ENCODE measurements at places on chromosomes 12 and 14.

DNA sequence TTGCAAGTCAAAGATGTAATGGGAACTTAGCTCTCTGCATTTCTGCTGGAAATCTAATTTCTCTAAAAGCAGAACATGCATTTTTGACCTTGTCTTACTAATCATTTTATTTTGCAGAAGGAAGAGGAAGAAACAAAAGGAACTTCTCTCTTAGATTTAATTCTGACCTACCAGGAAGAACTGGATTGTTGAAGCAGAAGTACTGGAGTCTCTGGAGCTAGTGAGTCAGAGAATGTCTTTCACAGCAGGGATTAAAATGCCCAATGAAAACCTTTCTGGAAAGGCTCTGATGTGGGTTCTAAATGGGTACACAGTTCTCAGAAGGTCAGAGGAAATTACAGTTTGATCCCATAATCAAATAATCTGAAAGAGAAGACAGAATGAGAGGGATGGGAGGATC lies 70.8 kb upstream of the GNG2 start:
- DNase-seq = no peak

DNA sequence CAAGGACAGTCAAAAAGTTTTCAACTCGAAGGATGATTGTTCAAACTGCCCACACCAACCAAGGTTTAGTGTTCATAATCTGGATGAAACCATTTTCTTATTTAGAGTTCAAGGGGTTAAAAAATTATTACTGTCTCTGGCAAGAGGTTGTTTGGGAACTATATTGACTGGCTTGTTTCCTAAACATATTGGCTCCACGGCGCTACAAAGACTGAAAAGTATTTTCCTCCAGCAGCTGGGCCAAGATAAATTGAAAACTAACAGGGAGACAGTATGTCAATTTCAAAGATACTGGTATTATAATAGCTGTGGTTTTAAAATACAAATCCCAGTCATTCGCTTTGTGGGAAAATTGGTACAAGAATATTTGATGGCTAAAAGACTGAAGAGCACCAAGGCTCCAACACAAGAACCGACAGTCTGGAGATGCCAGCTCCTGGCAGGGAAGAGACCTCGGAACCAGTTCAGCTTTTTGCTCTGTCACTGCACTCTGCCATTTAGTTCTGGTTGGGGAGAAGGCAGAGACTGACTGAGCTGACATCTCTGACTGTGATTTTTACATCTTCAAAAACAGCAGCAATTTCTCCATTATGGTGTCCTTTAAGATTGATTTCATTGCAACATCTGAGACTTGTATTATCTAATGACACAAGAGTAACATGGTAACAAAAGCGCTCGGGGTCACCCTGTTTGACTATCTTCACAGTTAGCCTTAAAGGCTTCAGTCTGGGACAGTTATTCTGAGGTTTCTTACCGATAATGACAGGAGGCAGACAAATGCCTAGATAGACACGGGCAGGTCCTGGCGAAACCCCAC lies 62.0 kb downstream of the ST8SIA1 start:
- DNase-seq = no peak

- no peak for DNase-seq
Measured at GRCh38 chr12:39033782-39034181, 128.4 kb upstream of the CPNE8 start.

- DNase-seq = no peak
Measured at GRCh38 chr12:78210894-78211302, 380.2 kb downstream of the NAV3 start.

DNA sequence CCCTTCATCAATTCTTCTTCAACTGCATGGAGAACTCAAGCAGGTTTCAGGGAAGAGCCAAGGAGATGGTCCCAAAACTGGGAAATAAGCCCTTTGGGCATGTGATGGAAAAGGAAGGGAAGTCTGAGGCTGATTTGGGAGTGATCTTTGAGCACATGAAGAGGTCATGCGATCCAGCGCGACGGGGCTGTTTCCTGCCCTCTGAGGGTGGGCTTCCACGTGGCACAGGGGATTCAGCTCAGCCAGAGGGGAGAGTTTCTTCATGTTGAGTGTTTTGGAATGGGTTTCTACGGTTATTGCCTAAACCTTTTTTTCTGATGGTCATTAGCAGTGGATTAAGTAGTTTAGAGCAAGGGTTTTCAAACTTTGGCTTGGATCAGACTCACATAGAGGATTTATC lies 30.2 kb downstream of the GPR68 start:
- DNase-seq = no peak

DNA sequence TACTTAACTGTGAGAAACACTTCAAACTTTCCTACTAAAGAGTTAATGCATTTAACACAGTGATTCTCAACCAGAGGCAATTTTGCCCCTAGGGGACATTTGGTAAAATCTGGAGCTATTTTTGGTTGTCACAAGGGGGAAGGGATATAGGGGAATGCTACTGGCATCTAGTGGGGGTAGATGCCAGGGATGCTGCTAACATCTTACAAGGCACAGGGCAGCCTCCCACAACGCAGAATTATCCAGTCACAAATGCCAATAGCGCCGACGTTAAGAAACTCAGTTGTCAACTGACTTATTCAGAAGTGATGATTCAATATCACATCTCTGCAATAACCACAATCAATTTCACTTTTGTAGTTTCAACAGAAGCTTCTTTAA lies 2.0 kb downstream of the EEA1 start:
- no peak for DNase-seq

GRCh38 chr14:53534841-53535240 lies 381.7 kb upstream of the DDHD1 start:
- DNase-seq = no peak

GRCh38 chr12:1720494-1720893 lies 29.6 kb downstream of the ADIPOR2 start:
- DNase-seq = no peak

- DNase-seq = no peak
Measured at GRCh38 chr14:58878439-58879139, 240.8 kb downstream of the DACT1 start.

- DNase-seq = no peak
Measured at GRCh38 chr12:50003595-50003994, 21.7 kb downstream of the RACGAP1 start.

DNA sequence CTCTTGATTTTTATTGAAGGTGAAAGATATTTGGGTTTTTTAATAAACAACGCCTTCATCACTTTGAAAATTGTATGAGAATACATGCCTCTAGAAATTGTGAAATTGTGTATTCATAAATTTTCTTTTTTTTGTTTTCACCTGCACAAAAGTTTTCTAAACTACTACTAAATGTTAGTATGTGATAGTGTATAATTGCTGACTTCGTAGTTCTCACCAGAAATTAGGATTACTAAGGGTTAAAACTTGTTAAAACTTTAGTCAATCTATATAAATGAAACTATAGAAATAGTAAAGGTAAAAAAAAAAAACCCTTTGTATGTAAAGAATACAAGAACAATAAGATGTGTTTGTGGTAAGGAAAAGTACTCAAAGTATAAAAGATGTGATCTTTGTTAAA lies 496.5 kb upstream of the ATP2B1 start:
- DNase-seq = no peak

DNA sequence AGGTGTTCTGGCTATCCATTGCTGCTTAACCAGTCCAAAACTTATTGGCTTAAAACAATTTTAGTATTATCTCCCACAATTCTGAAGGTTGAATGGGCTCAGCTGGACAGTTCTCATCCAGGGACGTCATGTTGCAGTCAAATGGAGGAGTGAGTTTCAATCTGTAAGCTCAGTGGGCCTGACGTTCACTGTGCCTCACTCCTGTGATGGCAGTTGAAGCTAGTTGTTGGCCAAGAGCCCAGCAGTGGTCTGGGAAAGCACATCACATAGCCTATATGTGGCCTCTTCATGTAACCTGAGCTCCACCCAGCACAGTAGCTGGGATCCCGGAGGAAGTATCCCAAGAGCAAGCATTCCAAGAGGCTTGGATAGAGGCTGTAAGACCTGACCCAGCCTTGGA lies 40.6 kb upstream of the CDKN3 start:
- no peak for DNase-seq

GRCh38 chr12:11959117-11959823 lies 111.5 kb upstream of the BCL2L14 start:
- no peak for DNase-seq

DNA sequence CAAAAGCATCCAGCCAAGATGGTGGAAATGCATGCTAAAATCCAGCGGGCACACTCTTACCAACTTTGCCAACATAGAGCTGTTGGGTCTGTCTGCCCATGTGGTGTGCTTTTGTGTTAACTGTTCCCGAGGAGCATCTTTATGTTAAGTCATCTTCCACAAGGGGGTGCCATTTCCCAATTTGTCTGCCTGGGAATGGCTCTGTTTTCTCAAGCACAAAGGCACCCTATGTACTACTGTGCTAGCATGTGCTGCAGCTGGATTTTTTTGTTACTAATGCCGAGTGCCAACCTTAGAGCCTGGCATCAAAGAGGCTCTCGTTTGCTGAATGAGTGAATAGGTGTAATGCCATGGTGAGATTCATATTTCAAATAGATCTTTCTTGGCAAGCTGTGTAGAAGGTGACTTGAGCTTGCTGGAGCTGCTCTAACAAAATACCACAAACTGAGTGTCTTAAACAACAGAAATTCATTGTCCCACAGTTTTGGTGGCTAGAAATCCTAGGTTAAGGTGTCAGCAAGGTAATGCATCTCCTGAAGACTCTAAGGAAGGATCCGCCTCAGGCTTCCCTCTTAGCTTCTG lies 74.3 kb downstream of the TRHDE start:
- DNase-seq = no peak

- no peak for DNase-seq
Measured at GRCh38 chr14:93702946-93703345, 85.3 kb downstream of the PRIMA1 start.

DNA sequence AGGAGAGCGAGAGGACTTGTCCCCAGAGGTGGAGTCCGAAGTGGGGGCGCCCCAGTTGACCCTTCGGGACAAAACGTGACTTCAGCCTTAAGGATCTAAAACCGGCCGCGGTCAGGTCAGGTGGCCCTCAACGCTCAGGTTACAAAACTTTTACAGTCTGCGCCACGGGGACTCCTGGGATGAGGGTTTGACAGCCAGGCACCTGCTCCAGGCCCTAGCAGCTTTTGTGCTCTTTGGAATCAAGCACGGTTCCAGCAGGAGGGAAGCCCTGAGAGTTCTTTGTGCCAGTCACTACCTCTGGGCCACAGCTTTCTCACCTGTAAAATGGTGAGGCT lies 337 bp downstream of the ZC2HC1C start:
- DNase-seq = no peak

DNA sequence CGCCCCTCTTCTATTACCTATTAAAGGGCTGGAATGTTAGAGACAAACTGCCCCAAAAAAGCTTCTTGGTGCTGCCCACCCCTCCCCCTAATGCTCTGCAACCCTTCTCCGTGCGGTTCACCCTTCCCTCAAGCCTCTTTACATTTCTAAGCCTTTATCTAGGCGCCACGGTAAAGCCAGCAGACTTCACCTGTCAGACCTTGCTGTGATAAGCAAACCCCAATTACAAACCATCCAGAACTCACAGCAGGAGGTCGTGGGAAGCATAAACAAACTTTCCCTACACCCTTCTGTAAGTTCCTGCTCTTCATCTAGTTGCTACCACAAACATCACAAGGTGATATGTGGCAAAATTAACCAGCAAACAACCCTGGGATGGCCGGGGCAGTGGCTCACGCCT lies 56.8 kb downstream of the MOK start:
- no peak for DNase-seq

GRCh38 chr14:54767139-54767431 lies 135.5 kb downstream of the GCH1 start:
- DNase-seq = no peak

DNA sequence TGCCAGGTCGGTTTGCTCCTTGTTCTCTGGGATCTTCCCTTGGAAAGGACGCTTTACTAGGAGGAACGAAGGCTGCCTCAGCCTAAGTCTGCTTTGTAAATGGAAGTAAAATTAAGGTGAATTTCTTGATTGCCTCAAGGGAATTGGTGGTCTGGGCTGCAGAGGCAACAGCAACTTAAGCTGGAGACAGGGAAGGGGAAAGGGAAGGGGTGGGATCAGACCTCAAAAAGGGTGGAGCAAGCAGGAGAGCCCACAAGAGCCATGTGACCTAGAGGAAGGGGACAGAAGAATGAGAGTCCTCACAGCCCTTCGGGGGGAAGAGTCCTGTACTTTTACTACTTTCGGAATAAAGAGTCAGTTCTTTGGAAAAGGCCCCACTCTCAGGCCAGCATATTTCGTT lies 147.9 kb downstream of the PPM1H start:
- no peak for DNase-seq

DNA sequence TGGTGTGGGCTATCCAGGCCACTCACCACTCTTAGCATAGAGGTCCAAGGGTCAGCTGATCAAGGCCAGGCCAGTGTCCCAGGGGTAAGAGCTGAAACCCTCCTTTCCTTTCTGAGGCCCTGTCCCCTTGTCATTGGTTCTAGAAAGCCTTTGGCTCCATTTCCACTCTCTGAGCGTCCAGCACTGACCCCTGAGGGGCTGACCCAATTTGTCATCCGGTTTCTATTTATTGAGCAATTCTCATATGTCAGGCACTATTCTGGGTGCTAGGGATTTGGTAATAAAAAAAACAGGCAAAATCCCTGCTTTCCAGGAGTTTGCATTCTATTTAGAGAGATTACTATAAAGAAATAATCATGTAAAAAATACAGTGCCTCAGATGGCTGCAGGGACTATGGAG lies 3.4 kb downstream of the KRT77 start:
- DNase-seq = no peak

DNA sequence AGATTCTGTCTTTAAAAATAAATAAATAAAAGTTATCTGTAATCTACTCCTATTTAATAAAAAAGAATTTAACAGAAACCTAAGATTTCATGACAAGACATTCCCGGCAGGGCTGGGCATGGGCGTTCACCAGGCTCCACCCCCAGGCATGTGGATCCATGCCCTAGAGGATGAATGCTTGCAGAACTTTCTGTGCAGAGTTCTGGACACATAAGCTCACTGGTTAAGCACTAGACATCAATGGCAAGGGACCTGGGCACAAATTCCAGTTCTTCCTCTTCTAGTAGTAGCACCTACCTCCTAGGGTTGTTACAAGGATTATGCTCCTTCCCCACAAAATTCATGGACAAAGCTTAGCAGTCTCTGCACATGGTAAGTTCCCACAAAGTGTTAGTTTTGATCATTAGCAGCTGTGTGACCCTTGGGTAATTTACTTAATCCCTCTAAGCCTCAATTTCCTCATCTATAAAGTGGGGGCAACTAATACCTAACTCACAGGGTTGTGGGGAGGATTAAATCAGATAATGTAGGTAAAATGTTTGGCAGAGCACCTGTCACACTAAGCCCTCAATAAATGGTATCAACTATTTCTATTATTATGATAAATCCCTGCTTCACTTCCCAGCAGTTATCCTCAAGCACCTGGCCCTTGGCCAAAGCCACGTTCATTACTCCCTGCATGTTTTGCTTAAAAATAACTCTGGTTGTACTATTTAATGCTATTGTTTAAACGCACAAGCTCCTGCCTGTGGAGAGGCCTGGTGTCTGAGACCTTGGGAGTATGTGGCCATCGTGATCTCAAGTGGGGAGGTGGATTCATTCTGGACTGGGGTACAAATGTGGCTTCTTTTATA lies 9.8 kb downstream of the GALNT6 start:
- DNase-seq = no peak

GRCh38 chr14:45947830-45948229 lies 694.8 kb upstream of the MIS18BP1 start:
- DNase-seq = no peak

GRCh38 chr12:106878804-106879203 lies 76.9 kb upstream of the TMEM263 start:
- DNase-seq = no peak

- no peak for DNase-seq
Measured at GRCh38 chr12:111412830-111413441, 7.2 kb downstream of the SH2B3 start.
